WTC11 (cell line): ENCODE measurements at places on chromosomes 2 and 18.

DNA sequence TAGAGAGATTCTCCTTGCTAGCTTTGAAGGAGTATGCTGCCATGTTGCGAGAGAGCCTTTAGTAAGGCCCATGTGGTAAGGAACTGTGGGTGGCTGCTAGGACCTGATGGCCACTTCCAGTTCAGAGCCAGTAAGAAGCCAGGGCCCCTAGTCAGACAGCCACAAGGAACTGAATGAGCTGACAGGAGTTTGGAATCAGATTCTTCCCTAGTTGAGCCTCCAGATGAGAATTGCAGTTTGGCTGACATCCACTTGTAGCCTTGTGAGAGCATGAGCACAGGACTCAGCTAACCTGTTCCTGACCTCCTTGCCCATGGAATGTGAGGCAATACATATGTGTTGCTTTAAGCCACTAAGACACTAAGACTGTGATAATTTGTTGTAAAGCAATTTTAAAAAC is 1.2 kb upstream of the WDR7 start:
- H3K4me3 ChIP-seq: no peak overlapping the region
- no peak for DNase-seq
- no peak overlapping the region for H3K27ac ChIP-seq
- peaks cover 12% of the 10 kb centered on the region for H3K4me1 ChIP-seq

- H3K4me3 ChIP-seq: no peak overlapping the region
- no peaks in the 10 kb centered on the region for H3K27me3 ChIP-seq
Observed at GRCh38 chr2:42752314-42752713, 11.6 kb downstream of the OXER1 start.

DNA sequence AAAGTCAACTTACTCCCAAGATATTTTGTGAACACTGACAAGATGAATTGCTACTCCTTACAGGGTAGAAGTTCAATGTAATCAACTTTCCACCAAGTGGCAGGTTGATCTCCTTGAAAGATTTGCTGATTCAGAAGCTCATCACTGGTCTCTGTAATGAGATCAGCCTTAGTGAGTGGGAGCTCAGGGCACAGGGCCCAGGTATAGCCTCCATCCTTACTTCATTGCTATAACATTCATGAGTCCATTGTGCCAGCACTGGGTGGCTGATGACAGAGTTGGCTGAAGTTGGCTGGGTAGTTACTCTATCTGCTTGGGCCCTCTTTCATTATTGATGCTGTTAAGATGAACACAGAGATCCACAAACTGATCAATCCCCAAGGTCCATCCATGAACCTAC is 379.0 kb downstream of the IRS1 start:
- H3K4me1 ChIP-seq: peaks cover 14% of the 10 kb centered on the region
- H3K4me3 ChIP-seq: no peak overlapping the region
- DNase-seq: no peak
- no peaks in the 10 kb centered on the region for H3K27me3 ChIP-seq
- no peaks in the 10 kb centered on the region for H3K36me3 ChIP-seq

- H3K4me3 ChIP-seq: no peak overlapping the region
- H3K27me3 ChIP-seq: no peaks in the 10 kb centered on the region
- H3K4me1 ChIP-seq: peaks cover 14% of the 10 kb centered on the region
- H3K36me3 ChIP-seq: 0 out of 2 replicates have a peak, but pooled peaks cover 2% of the 10 kb centered on the region
Observed at GRCh38 chr2:156657809-156658208, 221.6 kb downstream of the GPD2 start.

DNA sequence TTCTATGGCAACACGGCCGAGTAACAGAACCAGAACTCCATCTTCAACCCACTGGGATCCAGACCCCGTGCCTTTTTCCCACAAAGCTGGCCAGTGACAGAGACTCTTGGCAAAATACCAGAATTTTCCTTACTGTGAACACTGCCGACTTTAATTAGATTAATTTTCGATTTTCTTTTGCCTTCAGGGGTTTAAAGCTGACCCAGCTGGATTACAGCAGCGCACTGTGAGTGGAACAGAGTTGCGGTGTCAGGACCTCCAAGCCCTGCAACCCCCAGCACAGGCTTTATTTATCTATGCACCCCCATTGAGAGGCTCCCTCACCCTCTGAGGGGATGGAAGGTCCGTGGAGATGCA is 36.4 kb downstream of the CTIF start:
- H3K4me1 ChIP-seq: peaks cover 32% of the 10 kb centered on the region
- no peak overlapping the region for H3K27ac ChIP-seq
- H3K27me3 ChIP-seq: no peaks in the 10 kb centered on the region
- no peak overlapping the region for H3K4me3 ChIP-seq
- H3K36me3 ChIP-seq: peaks cover 14% of the 10 kb centered on the region

- H3K4me3 ChIP-seq: no peak overlapping the region
- no peaks in the 10 kb centered on the region for H3K27me3 ChIP-seq
- H3K27ac ChIP-seq: no peak overlapping the region
- no peaks in the 10 kb centered on the region for H3K36me3 ChIP-seq
- H3K4me1 ChIP-seq: peaks cover 3% of the 10 kb centered on the region
Observed at GRCh38 chr2:33118651-33119050, 171.9 kb downstream of the LTBP1 start.

- H3K27ac ChIP-seq: no peak overlapping the region
- H3K4me1 ChIP-seq: peaks cover 5% of the 10 kb centered on the region; the same call in 1 of the 2 replicates
- DNase-seq: no peak
- H3K4me3 ChIP-seq: no peak overlapping the region
- H3K36me3 ChIP-seq: no peaks in the 10 kb centered on the region
Observed at GRCh38 chr2:75310876-75311275, 111.6 kb upstream of the TACR1 start.

- H3K4me3 ChIP-seq: no peak overlapping the region
- no peaks in the 10 kb centered on the region for H3K27me3 ChIP-seq
- peaks cover 13% of the 10 kb centered on the region for H3K4me1 ChIP-seq
- DNase-seq: no peak
- no peak overlapping the region for H3K27ac ChIP-seq
Observed at GRCh38 chr2:144944546-144945220, 424.8 kb upstream of the ZEB2 start.

DNA sequence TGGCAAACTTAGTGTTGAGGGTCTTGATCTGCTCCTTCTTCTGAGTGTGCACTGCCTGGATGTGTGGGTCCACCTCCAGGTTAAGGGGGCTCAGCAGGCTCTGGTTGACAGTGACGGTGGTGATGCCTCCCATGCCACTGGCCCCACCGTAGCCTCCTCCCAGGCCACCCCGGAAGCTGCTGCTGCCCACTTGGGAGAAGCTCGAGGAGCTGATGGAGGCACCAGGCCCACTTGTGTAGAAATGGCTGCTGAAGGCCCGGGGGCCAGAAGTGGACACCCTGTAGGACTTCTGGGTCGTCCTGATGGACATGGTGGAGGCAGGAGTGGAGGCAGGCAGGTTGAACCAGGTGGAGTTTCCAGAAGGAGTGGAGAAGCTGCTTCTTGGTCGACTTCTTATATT is 6.4 kb upstream of the DUSP19 start:
- peaks cover 9% of the 10 kb centered on the region for H3K36me3 ChIP-seq
- H3K4me3 ChIP-seq: no peak overlapping the region
- peaks cover 8% of the 10 kb centered on the region for H3K4me1 ChIP-seq
- peaks cover 3% of the 10 kb centered on the region for H3K27me3 ChIP-seq

GRCh38 chr2:30775833-30776232 is 31.4 kb downstream of the CAPN13 start:
- no peaks in the 10 kb centered on the region for H3K4me1 ChIP-seq
- H3K27ac ChIP-seq: no peak overlapping the region
- no peaks in the 10 kb centered on the region for H3K27me3 ChIP-seq
- H3K4me3 ChIP-seq: no peak overlapping the region

- H3K4me1 ChIP-seq: peaks cover 25% of the 10 kb centered on the region
- H3K27me3 ChIP-seq: no peaks in the 10 kb centered on the region
- no peak overlapping the region for H3K27ac ChIP-seq
- 0 out of 2 replicates have a peak, but pooled peaks cover 2% of the 10 kb centered on the region for H3K36me3 ChIP-seq
Observed at GRCh38 chr2:135546436-135546835, 15.2 kb downstream of the R3HDM1 start.

GRCh38 chr2:109410039-109410815 is 203.5 kb downstream of the SEPTIN10 start:
- no peak overlapping the region for H3K4me3 ChIP-seq
- no peaks in the 10 kb centered on the region for H3K27me3 ChIP-seq
- peaks cover 19% of the 10 kb centered on the region for H3K4me1 ChIP-seq
- DNase-seq: peak; percentile 43
- H3K36me3 ChIP-seq: no peaks in the 10 kb centered on the region

GRCh38 chr18:22879293-22879692 is 53.8 kb upstream of the RBBP8 start:
- H3K27ac ChIP-seq: no peak overlapping the region; the same call in 1 of the 2 replicates
- peaks cover 22% of the 10 kb centered on the region for H3K4me1 ChIP-seq

DNA sequence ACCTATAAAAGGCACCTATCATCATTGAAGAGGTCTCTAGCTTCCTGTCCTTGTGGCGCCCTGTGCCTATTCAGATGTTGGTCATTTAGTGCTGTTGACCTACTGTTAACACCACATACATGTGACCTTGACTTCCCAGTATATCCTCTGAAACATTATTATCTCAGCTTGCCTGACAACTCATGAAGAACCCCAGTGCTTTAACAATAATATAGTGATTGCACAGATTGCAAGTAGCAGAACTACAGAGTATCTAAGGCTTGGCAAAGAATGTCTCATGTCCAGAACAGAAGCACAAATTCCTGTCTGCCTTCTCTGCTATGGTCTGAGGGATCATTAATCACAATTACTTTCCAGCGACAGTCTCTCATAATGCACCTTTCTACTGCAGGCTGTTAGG is 165.3 kb downstream of the LCLAT1 start:
- no peak overlapping the region for H3K27ac ChIP-seq
- no peaks in the 10 kb centered on the region; the same call in 1 of the 2 replicates for H3K27me3 ChIP-seq
- no peak for DNase-seq
- no peak overlapping the region for H3K4me3 ChIP-seq

GRCh38 chr2:237702441-237703391 is 75.3 kb downstream of the LRRFIP1 start:
- DNase-seq: peak; percentile 58
- H3K27ac ChIP-seq: peak overlapping the region; percentile 99
- no peaks in the 10 kb centered on the region for H3K27me3 ChIP-seq
- peaks cover 83% of the 10 kb centered on the region for H3K4me1 ChIP-seq

DNA sequence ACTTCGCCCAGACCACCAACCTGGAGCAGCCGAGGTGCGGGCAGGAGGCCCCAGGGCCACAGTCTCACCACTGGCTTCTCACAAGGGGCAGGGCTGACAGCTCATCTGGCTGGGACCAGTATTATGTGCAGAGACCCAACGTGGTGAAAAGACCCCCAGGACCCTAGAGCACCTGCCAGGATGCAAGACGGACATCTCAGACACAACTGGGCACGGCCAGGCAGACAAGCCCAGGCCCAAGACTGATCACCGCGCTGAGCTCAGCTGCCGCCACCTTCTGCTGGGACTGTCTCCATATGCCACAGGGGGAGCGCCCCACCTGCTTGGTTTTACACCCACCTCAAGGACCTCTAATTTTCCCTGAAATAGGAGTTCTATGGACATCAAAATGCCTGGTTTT is 23.2 kb downstream of the HDAC4 start:
- H3K27me3 ChIP-seq: no peaks in the 10 kb centered on the region
- H3K36me3 ChIP-seq: no peaks in the 10 kb centered on the region
- H3K4me3 ChIP-seq: no peak overlapping the region
- no peak for DNase-seq

DNA sequence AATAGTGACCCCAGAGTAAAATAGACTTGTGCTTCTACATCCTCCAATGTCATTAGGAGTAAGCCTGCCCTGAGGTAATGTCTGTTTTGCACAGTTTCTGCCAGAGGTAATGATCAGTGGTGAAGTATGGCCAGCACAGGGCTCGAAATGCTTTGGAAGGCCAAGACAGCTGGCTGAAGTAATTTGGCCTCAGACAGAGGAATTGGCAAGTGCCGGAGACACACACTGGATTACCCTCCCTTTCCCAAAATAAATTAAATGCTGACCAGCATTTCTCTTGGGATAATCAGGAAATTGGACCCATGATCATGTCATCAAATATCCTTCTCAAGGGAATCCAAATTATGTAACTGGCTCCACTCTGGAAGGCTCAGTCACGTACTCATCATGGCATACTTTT is 379.0 kb upstream of the CHST9 start:
- peaks cover 66% of the 10 kb centered on the region for H3K4me1 ChIP-seq
- no peak overlapping the region for H3K4me3 ChIP-seq
- DNase-seq: no peak

DNA sequence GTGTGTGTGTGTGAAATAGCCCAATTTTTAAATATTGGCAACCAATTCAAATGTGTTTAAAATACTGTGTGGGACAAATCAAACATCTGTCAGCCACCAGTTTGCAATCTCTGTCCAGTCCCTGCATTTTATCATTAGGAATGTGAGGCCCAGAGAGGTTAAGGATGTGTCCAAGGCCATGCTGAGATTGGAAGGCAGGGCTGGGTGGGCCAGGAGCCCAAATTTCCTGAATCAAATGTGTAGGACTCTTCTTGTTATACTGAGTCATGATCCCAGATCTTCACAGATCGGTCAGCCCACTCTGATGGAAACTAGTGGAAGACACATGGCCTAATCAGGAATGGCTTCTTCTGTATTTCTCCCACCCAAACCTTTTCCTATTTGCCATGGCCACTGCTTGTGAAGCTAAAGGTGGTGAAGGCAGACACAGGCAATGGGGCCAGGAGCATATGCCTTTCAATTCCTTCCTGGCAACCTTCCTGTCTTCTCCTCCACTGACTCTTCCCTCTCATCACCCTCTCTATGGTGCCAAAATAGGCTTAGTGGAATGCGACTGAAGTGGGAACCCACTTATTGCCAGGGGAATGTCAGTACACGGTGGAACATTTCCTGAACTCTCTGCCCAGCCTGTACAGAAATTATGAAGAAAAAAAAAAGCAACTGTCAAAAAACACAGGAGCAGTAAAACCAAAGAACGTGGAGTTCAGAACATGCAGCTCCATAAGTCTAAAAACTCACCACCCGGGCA is 35.5 kb downstream of the ZEB2 start:
- DNase-seq: no peak
- no peak overlapping the region for H3K4me3 ChIP-seq
- no peak overlapping the region for H3K27ac ChIP-seq
- H3K36me3 ChIP-seq: no peaks in the 10 kb centered on the region
- H3K4me1 ChIP-seq: peaks cover 24% of the 10 kb centered on the region

- DNase-seq: no peak
- no peak overlapping the region for H3K4me3 ChIP-seq
- H3K27ac ChIP-seq: no peak overlapping the region
- H3K27me3 ChIP-seq: no peaks in the 10 kb centered on the region; the same call in 1 of the 2 replicates
- H3K36me3 ChIP-seq: no peaks in the 10 kb centered on the region
Observed at GRCh38 chr2:10760794-10761504, 39.5 kb downstream of the ATP6V1C2 start.

GRCh38 chr18:78497641-78498040 is 482.0 kb upstream of the SALL3 start:
- no peak overlapping the region for H3K27ac ChIP-seq
- DNase-seq: no peak
- no peaks in the 10 kb centered on the region for H3K4me1 ChIP-seq
- H3K27me3 ChIP-seq: peaks cover 7% of the 10 kb centered on the region; the same call in 1 of the 2 replicates
- H3K4me3 ChIP-seq: no peak overlapping the region
